ENCODE measurements at places on chromosomes 1 and 21.

DNA sequence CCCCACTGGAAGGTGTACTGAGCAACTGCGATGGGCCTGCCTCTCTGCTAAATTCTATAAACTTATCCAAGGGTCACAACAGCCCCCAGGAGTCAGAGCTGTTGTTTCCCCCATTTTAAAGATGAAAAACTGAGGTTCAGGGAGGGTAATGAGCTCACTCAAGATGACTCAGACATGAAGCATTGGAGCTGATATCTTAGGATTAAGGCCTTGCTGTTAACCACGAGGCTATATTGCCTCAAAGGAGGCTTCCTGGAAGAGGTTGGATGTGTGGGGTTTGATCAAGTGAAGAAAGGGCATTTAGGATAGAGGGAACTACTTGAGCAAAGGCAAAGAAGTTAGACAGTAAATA is 6.7 kb downstream of the LDLRAP1 start:
- DNase-seq: no peak

- DNase-seq: peak; percentile 14
Observed at GRCh38 chr1:39657923-39658485, 13.9 kb downstream of the NT5C1A start.

DNA sequence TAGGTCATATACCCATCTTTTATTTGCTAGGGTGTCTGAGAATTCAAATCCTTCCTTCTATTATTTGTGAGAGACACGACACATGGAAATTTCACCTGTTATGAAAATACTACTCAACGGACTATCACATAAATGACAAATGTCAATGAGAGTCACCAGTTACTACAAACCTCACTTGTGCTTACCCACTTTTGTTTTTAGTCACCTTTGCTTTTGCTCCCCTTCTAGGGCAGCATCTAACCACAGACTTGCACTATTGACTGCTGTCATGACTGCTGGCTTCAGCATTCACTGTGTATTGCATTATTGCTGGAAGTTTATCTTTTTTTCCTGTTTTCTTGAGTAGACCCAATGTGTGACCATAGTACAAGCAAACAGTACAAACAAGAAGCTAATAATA is 1048.0 kb downstream of the PLA2G4A start:
- DNase-seq: no peak

DNA sequence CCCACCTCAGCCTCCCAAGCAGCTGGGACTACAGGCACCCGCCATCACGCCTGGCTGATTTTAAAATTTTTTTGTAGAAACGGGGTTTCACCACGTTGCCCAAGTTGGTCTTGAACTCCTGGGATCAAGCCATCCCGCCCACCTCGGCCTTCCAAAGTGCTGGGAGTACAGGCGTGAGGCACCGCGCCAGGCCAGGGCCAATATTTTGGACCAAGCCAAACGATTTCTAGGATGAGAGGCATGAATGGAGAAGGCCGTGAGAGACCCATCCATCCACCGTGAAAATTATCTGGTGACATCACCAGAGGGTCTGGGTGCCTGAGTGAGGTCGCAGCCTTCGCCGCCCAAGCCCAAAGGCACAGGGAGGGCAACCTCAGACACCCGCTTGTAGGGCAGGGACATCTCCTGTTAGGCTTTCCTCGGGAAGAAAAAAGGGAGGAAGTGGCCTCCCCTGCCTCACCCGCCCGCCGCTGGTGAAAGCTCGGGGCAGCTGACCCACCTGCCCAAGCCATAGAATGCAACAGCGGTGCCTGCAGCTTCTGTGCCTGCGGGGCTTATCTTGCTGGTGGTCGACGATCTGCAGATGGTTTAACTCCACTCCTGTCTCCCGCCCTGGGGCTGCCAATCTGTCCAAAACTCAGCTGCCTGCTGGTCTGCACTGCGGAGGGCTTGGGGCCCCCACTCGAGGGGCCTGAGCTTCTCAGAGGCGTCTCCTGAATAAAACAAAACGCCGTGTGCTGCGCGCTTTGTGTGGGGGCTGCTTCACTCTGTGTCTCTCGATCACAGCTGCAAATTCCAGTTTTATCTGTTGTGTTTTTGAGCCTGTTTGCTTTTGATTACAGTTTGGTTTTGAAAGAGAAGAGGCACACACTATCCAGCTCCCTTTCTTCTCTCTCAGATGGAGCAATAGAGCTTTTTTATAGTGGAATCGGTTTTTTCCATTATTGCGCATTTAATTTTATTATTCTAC is 85.8 kb downstream of the MRPS6 start:
- DNase-seq: no peak

All from T-helper 22 cell (primary cell).